Smooth muscle cell of the brain vasculature (primary cell): ENCODE measurements at places on chromosomes 7 and 10.
A peak's percentile ranks its signal among the peaks of the same experiment; 100 is the strongest.

GRCh38 chr7:125526958-125527357 is 597.3 kb upstream of the POT1 start:
- no peak for DNase-seq

DNA sequence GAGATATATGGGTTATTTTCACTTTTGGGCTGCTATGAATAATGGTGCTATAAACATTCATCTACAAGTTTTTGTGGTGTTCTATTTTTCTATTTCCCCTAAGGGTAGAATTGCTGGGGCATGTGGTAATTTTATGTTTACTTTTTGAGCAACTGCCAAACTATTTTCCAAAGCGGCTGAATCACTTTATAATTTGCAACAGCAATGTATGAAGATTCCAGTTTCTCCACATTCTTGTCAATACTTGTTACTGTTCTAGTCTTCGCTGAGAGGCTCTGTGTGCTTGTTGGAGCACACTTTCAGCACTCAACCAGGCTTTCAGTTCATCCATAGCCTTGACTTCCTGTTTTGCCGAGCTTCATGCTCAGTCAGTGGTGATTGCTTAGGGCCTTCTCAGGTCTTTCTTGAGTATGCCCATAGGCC is 39.0 kb downstream of the ADK start:
- DNase-seq, result peak; percentile 45

DNA sequence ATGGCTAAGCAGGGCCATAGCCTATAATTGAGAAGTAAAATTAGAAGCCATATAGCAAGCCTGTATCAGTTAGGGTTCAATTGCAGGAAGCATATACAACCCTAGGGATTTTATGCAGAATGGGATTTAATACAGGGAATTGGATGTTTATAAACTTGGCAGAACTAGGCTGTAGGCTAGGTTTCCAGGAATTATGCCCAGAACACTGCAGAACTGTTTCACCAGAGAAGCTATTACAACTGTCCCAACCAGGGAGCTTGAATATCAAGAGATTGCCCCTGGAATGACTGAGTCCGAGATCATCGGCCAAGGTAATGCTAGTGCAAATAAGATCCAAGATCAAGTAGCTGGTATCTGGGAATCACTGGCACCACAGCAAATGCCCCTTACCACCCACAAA is 64.0 kb downstream of the PRR15 start:
- DNase-seq, result no peak

GRCh38 chr10:31761156-31761555 is 167.5 kb downstream of the ARHGAP12 start:
- DNase-seq, result no peak

- DNase-seq, result no peak
Observed at GRCh38 chr7:142860968-142861367, 6.1 kb downstream of the EPHB6 start.

GRCh38 chr10:87915989-87916388 is 52.6 kb downstream of the PTEN start:
- peak; percentile 29 for DNase-seq

- no peak for DNase-seq
Observed at GRCh38 chr7:30171766-30172447, 37.1 kb downstream of the MTURN start.

- no peak for DNase-seq
Observed at GRCh38 chr7:3260401-3260715, 40.7 kb upstream of the SDK1 start.

GRCh38 chr10:7657552-7657951 is 9.2 kb downstream of the ITIH5 start:
- no peak for DNase-seq

DNA sequence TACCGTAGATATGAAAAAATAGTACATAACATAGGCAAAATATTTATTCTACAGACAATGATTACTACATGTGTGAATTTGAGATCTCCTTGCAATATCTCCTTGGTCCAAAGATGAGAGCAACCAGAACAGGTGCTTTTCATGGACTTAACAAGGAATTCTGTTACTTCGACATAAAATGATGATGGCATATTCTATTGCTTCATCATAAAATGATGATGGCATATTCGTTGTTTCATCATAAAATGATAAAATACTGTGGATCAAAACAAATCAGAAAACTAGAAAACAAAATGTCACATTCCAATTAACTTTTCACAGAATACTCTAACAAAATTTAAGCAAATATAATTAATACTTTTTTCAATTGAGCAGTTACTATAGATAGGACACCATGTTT is 4.8 kb downstream of the OSBPL3 start:
- DNase-seq, result no peak

GRCh38 chr7:111329367-111330234 is 232.7 kb downstream of the IMMP2L start:
- no peak for DNase-seq

DNA sequence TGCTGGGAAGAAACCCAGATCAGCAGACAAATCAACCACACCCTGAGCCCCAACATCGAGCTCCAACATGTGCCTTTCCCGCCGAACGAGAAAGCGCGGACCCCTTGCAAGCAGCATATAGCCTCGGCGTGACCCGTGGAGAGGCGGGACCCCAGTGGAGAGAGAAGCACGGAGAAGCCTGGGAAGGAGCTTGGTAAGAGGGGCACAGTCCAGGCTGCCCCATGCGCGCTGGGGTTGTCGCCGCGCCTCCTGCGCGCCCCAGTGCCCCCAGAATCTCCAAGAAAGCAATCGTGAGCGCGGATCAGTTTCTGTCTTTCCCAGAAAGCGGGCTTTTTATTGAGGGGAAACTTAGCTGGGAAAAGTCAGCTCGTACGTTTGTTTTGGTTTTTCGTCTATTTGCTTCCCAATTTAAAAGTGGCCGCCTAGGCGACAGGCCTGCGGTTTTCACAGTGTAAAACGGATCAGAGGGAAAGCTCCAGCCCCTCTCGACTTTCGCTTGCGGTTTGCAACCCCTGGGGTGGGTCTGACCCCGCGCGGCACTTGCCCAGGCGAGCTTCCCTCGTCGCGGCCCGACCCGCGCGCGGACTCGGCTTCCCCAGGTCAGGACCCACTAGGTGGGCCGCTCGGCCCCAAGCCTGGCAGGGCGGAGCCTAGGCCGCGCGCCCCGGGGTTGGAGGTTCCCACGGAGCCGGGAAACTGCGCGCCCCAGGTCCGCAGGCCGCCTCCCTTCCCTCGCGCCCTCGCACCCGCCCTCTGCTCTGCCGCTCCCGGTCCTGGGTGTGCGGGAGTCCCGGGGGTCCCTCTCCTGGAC is 31.1 kb downstream of the SKIDA1 start:
- DNase-seq, result no peak
